ENCODE measurements at places on chromosomes 3 and 15.

GRCh38 chr3:136852180-136852579 is 9.8 kb upstream of the NCK1 start:
- DNase-seq, result no peak

GRCh38 chr3:81289676-81290075 is 471.8 kb downstream of the GBE1 start:
- DNase-seq, result no peak

DNA sequence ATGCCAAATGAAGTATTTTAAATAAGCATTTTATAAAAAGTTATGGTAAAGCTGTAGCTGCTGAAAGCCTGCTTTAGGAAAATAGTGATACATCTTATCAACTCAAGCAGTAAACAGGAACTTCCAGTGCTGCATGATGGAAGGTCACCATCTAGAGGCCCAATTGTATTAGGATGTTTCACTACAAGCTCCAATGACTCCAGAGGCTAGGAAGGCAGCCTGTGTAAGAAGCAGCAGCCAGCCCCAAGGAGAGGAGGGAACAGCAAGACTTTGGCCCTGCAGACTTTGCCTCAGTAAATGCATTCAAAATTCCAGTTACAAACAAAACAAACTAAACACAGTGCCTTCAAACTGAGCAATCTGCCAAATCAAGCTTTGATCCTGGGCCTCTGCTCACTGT is 32.1 kb downstream of the ILDR1 start:
- DNase-seq, result peak; percentile 65

GRCh38 chr3:172043766-172044165 is 4.4 kb downstream of the FNDC3B start:
- no peak for DNase-seq

GRCh38 chr3:171442184-171442583 is 18.0 kb downstream of the TNIK start:
- no peak for DNase-seq

- DNase-seq, result no peak
These were observed 4.8 kb upstream of the RHOV start for GRCh38 chr15:40878785-40879184.

GRCh38 chr15:57767481-57767880 is 61.0 kb downstream of the POLR2M start:
- DNase-seq, result no peak

- no peak for DNase-seq
These were observed 7.6 kb upstream of the LRRC2 start for GRCh38 chr3:46573701-46574100.

DNA sequence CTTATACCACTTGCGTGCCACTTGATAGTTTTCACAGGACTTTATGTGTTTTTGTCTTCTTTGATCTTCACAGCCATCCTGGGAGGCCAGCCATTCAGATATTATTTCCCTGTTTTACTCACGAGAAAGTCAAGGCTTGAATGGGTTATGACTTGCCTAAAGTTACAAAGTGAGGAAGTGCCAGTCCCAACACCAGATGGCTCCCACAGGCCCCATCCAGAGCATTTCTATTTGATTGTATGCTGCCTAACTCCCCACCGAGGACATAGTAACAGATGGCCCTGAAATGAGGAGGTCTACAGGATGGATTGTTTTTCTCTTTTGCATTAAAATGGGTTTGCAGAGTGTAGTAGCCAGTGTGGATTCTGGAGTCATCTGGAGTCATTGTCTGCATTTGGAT is 74.5 kb downstream of the SPTSSB start:
- no peak for DNase-seq

DNA sequence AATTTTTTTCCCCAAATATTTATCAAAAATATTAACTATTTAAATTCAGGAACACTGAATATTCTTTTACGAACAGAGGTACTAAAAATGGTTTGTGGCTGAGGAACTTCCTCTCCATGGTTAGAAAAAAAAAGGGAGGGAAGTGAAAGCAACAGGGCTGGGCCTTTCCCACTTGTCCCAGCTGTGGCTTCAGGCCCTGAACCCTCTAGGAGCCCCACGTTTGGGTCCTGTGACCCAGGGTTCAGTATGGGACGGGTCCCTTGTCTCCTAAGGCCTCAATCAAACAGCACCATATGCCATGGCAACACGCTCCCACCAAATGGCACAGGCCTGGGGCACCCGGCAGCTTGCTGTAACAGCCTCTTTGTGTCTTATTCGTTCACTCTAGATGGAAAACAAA is 32.4 kb downstream of the POC1A start:
- no peak for DNase-seq

DNA sequence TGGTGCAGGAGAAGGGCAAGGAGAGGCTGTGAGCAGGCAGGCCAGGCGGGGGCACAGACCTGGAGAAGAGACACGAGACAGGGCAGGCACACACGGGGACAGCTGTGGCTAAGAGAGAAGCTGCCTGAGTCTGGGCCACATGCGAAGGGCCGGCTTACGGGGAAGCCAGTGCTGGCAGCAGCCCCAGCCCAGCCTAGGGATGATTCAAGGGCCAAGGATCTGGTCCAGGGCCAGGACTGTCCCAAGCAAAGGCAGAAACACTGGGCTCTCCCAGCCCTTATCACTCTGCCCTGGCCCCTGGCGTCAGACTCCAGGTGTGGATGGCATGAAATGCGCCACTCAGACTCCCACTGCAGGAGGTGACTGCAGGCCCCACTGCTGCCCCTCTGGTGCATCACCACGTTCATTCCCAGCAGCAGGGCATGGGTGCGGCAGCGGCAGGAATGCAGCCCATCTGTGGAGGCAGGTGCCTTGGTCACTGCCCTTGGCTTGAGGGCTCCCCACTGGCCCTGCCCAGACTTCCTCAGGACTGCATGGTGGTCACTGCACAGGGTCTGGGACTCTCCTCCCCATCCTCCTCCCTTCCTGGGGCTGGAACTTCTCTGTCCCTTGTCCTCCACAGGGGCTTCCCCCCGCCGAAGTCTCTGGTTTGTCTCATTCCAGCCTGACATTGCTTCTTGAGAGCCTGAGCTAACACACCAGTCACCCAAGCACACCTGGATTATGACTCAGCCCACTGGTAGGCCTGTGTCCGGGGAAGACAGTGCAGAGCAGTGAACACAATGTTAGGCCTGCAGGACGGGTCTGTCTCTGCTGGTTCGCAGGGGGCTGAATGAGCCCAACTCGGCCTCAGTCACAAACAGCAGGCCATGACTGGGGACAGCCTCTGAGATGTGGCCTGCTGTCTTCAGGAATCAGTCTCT is 69.3 kb downstream of the TBC1D2B start:
- peak; percentile 88 for DNase-seq

DNA sequence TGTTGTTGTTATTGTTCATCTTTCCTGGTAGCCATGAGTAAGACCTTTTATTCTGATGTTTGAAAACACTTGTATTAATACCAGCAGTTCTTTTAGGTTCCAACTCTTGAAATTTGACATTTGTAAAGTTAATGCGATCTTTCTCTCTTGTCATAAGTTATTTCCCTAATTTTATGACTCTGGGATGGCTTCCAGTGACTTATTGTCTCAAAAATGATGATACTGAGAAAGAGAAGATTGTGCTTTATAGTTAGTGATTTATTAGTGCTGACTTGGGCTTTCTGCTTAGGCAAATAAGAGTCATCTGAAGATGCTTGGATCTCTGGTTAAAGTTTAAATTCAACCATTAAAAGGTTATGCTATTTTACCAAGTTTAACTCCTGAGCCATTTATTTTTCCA is 715.2 kb downstream of the GRM7 start:
- DNase-seq, result no peak

- peak; percentile 10 for DNase-seq
These were observed 22.8 kb downstream of the TMEM43 start for GRCh38 chr3:14147617-14148016.

GRCh38 chr3:42080453-42080872 is 10.7 kb upstream of the TRAK1 start:
- DNase-seq, result no peak

- no peak for DNase-seq
These were observed 457.9 kb upstream of the ALCAM start for GRCh38 chr3:104908761-104909160.

DNA sequence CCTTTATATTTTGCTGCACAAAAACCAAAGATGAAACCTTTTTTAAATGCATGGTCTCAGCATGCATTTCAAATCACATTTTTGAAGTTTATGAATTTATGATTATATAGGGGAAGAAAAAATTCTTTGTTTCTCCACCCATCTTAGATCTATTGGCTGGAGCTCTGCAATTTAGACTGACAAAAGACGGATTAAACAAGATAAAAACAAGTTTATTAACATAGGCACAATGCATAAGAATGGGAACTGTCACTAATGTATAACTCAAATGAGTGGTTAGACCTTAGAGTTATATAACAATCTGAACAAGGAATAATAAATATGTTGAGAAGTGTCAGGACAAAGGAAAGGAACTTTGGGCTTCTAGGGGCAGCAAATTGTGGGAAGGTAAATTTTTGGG is 132.5 kb downstream of the SERPINI1 start:
- no peak for DNase-seq

GRCh38 chr3:61520966-61521628 is 40.3 kb upstream of the PTPRG start:
- DNase-seq, result no peak

GRCh38 chr15:99729920-99730319 is 3.3 kb downstream of the LYSMD4 start:
- DNase-seq, result peak; percentile 38

- DNase-seq, result no peak
These were observed 165.6 kb downstream of the GMNC start for GRCh38 chr3:190696777-190697501.

- DNase-seq, result no peak
These were observed 19.5 kb downstream of the PSTPIP1 start for GRCh38 chr15:77014132-77015081.

- DNase-seq, result no peak
These were observed 72.3 kb upstream of the PDZRN3 start for GRCh38 chr3:73697020-73697419.

DNA sequence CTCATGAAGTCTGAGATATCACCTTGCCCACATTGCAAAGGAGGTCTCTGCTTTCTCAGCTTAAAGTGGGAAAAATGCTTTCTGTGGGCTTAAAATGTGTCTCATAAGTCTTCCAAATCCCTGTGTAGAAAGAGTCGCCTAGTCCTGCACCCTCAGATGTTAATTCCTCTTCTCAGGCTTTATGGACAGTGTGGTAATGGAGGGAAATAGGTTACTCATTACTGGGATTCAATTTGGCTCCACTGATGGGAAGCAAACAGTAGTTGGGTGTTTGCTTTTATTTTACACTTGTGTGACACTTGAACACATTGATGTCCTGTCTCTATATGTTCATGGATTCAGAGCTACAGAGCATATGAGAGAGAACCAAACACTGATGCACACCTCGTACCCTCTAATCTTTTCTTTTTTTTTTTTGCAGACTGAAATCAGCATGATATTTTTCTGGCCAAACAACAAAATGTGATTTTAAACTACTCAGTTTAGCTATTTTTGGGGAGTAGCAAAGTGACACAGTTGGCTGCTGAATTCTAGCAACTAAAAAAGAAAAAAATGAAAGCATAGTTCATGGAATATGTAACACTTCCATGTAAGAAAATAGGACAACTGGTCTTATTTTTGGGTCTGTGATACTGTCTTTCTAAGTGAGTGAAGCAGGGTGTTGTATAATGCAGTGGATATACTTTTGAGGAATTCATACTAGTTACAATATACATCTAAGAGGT is 8.6 kb downstream of the PTPRG start:
- no peak for DNase-seq

DNA sequence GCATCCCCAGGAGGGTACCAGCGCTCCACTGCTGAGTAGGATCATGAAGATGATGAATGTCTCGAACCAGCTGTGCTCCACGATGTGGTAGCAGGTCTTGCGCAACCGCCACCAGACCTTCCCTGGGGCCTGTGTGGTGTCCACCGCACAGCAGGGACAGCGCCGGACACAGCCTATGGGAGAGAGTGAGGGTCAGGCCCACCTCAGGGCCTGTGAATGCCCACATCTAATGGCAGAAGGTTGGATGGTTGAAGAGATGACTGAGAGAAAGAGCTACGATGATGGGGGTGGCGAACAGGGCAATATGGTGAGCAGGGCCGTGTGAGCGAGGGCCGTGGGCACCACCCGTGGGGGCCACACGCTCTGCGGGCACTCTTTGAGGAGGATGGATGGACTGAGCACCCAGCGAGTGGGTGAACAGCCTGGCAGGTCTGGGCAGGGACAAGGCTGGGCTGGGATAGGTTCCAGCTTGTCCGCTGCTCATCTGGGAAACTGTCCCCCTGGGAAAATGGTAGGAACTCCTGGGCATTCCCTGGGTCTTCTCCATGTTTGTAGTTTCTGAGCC is 74.1 kb downstream of the SCN5A start:
- DNase-seq, result peak; percentile 7

DNA sequence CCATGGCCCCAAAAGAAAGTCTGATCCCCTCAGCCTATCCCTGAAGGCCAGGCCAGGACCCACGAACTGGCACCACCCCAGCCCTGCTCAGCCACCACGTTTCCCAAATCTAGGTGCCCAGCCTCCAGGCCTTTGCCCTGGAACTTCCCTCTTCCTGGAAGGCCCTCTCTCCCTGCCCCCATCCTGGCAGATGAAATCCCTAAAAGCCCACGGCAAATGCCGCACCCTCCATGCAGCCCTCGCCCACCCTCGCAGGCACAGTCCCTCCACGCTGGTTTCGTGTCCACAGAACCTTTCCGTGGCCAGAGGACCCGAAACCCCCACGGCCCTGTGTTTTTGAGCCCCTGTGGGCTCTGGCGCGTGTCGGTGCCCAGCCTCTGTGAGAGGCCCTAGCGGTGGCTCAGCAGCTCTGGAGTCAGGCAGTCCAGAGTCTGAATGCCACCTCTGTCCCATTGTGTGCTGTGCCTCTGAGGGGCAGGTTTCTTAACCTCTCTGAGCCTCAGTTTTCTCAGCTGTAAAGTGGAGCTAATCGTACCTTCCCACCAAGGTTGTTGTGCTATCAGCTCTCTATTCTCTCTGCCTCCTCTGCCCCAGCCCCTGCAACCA is 138.5 kb upstream of the IQSEC1 start:
- no peak for DNase-seq

GRCh38 chr3:13728487-13728886 is 151.4 kb downstream of the WNT7A start:
- DNase-seq, result no peak

DNA sequence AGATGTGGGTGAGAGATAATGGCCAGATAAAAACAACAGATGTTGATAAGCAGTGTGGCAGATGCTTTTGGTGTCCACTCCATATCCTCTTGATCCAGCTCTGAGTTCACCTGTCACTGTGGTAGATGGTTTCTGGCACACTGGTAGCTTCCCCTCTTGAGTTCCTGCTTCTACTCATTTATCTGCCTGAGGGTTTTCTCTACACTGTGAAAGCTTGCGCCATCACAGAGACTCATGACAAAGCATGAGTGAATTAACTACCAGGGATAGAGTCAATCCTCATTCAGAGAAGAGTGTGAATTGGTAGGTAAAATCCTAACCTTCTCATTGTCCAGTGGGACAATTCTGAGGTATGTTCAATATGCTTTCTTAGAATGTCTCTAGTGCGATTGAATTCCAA is 50.0 kb upstream of the ARHGEF26 start:
- DNase-seq, result no peak

- DNase-seq, result no peak
These were observed 57.4 kb downstream of the CPA3 start for GRCh38 chr3:148922467-148922866.
